HepG2 (cell line): ENCODE measurements at places on chromosomes 13 and 19. TPM values are rescaled to one million over a fixed set of nuclear protein-coding genes. Genes with fewer than 3 reads are reported as not detected.

Gene ATXN8OS
- total RNA-seq = not detected in 2 replicates

Gene SBSN
- not detected in 2 replicates for total RNA-seq

Gene SMAD9
- total RNA-seq = 4.2 and 6.3 TPM in 2 replicates

Gene DACH1
- not detected in 2 replicates for total RNA-seq

Gene ACTL9
- not detected in 2 replicates for total RNA-seq

Gene ZNF43
- 8.5 and 10.4 TPM in 2 replicates for total RNA-seq

Gene ADPRHL1
- total RNA-seq = 0.34 and 0.40 TPM in 2 replicates

Gene ERFL
- not detected in 2 replicates for total RNA-seq

Gene DEDD2
- total RNA-seq = 14.7 and 19.2 TPM in 2 replicates

Gene ZNF443
- 19.0 and 24.2 TPM in 2 replicates for total RNA-seq

Gene ZNF726
- not detected in 2 replicates for total RNA-seq

Gene VSTM2B
- not detected in 2 replicates for total RNA-seq

Gene SLC10A2
- not detected in 2 replicates for total RNA-seq

Gene SMIM24
- 47.4 and 70.6 TPM in 2 replicates for total RNA-seq

Gene ERICH6B
- total RNA-seq = not detected in 2 replicates

Gene SIGLEC14
- total RNA-seq = 0.09 TPM in 1 of 2 replicates, not detected in the other

Gene TEX29
- total RNA-seq = 0.22 TPM in 1 of 2 replicates, not detected in the other

Gene ACP7
- not detected in 2 replicates for total RNA-seq
